ENCODE measurements at places on chromosomes 6 and 20.

- no peak for DNase-seq
These were observed 21.6 kb downstream of the CFAP61 start for GRCh38 chr20:20073801-20074371.

- peak; percentile 78 for DNase-seq
These were observed 63.5 kb downstream of the STMND1 start for GRCh38 chr6:17165383-17165782.

DNA sequence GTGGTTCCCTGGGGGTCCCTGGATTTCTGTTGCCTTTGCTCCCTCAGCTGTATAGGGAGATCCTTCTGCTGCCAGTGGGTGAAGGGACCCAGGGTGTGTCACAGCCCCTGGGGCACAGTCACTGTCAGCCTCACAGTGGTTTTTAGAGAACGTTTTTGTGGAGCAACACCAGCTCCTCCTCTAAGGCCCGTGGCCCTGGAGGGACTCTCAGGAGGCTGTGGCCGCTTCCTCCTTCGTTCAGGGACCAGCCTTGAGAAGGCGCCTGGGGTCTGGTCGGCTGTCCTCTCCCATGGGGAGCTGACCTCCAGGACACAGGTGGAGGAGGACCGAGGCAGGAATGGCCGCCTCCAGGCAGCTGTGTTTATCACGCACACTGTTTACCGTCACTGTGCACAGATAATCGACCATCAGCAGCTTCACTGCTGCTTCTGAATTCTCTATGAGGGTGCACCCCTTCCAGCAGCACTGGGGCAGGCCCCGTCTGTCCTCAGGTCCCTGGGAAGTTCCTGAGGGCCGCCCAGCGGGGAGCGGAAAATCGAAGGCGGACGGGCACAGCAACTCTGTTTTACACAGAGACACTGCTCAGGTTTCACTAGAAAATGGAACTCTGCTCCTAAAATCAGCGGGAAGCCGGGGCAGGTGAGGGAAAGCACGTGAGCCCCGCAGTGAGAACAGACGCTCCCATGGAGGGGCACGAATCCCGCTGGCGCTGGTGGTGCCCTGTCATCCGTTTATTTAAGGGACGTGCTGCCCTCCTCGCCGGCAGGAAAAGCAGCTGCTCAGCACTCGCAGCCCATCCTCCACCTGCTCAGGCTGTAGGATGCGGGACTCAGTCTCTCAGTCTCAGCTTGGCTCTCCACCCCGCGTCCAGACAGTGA lies 10.4 kb upstream of the FRMD1 start:
- DNase-seq, result no peak

GRCh38 chr6:115001731-115002350 lies 659.0 kb upstream of the HS3ST5 start:
- no peak for DNase-seq

DNA sequence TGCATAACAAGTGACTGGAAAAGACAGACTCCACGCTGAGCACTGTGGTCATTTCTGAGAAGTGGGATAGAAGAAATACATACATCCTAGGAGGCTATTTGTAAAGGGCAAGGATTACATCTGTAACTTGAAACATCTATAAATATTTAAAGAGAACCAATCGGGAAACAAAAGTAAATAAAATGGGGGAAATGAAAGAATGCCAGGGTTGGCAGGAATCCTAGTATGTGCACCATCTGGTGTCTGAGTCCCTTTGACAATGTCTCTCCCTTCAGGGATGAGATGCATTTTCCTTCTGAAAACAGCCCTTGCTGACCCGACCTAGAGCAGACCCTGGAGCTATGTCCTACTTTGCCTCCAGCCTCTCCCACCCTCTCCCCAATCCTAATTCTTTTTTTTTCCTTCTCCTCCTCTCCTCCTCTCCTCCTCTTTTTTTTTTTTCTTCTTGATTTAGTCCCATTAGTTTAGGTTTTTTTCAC lies 53.2 kb downstream of the VSTM2L start:
- DNase-seq, result no peak

GRCh38 chr6:141956046-141956761 lies 176.5 kb upstream of the GJE1 start:
- DNase-seq, result no peak

DNA sequence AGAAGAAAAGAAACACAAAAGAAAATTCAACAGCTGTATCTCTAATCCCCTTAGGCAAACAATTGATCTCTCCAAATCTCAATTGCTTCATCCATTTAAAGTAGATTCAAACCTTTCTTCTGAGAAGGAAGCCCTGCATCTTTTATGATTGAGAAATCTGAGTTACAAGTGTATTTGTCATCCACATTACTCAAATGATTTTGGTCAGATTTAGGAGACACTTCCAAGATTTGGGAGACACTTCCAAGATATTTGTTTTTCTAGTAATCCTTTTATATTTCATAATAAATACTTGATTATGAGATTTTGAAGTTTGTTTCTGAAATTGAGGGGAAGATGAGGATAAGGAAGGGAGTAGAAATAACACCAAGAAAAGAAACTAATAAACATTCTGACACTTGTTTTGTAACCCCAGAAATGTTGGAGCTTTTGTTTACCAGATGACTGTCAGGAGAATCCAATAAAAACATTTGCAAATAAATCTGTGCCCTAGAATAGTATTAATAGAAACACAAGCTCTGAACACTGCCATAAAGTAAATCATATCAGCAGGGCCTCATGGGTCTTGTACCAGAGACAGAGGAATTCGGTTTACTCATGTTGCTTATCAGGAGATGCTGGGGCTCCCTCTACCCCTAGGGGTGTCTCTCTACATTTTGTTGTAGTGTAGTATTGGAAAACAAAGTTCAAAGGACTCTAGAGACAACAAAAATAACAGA lies 314.3 kb upstream of the NT5E start:
- DNase-seq, result no peak

DNA sequence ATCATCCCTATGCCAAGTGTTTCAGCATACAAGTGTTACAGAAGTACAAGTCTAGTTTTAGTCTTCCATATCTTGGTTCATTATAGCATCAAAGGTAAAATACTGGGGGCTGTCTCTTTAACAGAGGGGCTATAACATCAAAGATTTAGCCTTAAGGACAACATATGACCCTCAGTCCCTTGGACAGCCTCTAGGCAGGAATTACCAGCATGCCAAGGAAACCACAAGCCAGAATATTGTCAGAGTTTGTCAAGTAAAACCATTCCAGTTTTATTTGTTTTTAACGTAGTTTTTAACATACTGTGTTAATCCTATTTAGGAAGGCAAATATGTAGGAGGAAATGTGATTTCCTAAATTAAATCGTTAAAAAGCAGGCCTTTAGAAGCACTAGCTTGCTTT lies 18.6 kb downstream of the ZKSCAN8 start:
- DNase-seq, result no peak

DNA sequence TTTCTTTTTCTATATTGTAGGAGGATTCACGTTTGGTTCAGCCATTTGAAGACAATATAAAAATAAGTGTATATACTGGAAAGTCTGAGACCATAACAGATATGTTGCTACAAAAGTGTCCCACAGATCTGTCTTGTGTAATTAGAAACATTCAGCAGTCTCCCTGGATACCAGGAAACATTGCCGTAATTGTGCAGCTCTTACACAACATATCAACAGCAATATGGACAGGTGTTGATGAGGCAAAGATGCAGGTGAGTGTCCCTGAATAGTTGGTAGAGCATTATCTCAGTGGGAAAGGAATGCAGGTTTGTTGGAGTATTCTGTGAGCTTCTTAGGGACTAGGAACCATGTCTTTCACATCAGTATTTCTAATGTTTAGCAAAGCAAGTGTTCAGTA lies 18.3 kb upstream of the ADGRF4 start:
- DNase-seq, result no peak

GRCh38 chr6:126701676-126702560 lies 362.0 kb downstream of the CENPW start:
- DNase-seq, result no peak

GRCh38 chr6:119012521-119012920 lies 65.9 kb downstream of the FAM184A start:
- peak; percentile 1 for DNase-seq

DNA sequence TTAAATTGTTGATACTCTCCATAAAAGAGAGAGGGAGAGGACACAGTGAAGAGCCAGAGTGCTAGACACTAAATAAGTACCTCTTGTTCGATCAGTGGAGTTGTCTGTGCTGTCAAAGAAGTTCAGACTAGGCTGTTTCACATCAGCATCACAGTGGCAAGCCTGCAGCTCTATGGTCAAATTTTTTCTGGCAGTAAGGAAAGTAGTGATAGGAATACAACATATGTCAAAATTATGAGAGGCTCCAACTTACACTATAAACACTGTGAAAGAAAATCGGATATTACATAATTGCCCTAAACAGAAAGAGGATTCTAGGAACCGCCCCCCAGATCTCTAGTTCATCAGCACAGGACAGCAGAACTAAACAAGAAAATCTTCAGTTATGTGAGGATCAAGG lies 23.1 kb downstream of the DNAH8 start:
- no peak for DNase-seq

- DNase-seq, result no peak
These were observed 137.7 kb downstream of the INSM1 start for GRCh38 chr20:20505554-20505953.

DNA sequence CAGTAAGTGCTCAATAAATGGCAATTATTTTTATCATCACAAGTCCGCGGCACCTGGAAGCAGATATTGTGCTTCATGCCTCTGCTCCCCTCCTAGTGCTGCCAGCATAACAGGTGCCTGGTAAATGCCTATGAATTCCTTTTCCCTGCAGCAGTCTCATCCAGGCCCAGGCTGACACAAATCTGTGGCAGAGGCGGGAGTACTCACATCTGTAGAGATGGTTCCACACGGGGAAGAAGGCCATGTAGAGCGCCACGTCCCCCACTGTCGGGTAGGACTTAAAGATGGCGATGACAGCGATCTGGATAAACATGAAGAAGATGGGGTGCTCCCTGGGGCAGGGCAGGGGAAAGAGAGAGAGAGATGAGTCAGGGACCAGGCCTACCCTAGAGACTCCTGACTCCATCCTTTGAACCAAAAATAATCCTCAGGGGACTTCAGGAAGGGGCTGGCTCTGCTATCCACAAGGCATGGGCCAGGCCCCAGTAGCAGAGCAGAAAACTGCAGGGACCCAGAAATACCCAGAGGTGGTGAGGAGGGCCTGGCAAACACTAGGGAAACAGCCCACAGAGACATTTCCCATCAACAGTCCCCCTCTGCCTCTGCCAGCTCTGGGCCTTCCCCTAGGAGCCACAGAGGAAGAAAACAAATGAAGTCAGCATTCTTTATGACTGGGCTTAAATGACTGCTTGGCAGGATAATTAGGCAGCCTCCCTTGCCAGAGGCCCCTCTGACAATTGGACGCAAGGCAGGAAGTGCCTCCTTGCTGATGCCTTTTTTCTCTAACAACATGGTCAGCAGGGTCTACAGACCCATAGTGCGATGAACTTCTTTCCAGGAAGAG lies 23.0 kb downstream of the MAP1LC3A start:
- peak; percentile 58 for DNase-seq

- no peak for DNase-seq
These were observed 43.3 kb downstream of the ATRN start for GRCh38 chr20:3514012-3514642.

DNA sequence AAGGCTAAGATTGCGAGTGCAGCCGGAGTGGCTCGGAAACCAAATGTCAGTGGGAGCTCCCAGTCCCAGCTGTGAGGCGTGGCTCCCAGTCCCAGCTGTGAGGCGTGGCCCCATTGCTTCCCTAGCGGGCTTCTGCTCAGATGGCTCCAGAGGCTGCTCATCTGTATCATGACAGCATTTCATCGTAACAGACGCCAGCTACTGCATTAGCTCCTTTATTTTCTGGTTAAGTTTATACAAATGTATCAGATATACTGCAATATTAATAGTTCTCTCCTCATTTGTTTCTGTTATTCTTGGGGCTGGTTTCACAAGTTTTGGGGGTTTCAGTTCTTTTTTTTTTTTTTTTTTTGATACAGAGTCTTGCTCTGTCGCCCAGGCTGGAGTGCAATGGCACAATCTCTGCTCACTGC lies 34.7 kb upstream of the TBXT start:
- no peak for DNase-seq

GRCh38 chr20:52473186-52473585 lies 281.6 kb upstream of the ZFP64 start:
- DNase-seq, result no peak

GRCh38 chr6:16184129-16184528 lies 54.3 kb upstream of the GMPR start:
- no peak for DNase-seq

DNA sequence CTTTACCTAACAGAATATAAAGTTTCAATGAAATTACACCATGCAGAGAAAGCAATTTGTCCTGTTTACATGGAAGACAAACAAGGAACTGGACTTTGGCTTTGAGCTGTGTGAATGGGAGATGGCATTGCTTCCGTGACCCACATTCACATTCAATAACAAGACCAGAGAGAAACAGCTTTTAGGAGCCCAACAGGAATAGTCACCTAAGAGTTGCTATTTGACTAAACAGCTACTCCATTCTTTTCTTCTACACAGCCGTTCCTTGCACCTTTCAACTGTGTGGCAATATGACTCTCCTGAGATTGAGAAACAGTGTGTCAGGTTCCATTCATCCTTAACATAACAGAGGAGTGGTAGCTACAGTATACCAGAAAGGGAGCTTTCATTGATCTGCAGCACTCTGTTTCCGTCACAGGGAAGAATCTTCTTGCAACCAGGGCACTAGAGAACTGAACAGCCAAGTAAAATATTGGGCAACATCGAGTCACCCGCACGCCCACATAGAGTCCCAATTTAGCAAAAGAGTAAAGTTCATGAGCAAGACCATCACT lies 355.1 kb downstream of the HAO1 start:
- no peak for DNase-seq

- DNase-seq, result no peak
These were observed 90.4 kb downstream of the BCKDHB start for GRCh38 chr6:80196906-80197305.

DNA sequence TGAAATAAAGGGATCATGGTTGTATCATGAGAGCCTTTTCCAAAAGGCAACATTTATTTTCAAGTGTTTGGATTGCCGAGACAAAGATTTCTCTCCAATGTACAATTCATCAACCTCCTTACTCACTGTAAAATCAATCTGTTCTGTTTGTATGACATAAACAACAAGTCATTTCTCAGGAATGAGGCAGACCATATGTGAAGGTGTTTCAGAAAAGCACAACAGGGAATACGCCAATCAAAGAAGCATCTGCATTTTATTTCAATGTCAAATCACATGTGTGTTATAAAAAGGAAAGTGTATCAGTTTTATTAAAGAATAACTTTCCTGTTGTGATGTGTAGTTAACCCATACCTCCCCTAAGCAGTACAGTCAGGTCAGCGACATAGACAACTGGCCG lies 653.7 kb downstream of the TFAP2A start:
- no peak for DNase-seq

GRCh38 chr6:38631186-38631783 lies 8.4 kb downstream of the BTBD9 start:
- DNase-seq, result no peak

DNA sequence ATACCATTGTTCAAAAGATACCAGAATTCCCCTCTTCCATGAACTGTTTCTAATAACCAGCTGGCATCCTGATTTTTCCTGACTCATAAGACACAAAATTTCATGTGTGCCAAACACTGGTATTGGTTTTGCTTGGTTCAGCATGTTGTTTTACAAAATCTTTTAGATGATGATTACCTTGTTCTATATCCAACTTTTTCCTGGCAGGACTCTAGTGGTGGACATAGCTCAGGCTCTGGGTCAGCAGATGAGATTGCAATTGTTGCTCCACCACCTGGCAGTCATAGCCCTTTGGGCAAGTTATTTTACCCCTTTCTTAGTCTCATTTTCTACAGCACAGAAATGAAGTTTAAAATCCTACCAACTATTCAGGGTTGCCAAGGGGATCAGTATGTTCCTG lies 6.2 kb downstream of the TRIM38 start:
- no peak for DNase-seq

GRCh38 chr6:321158-321438 lies 28.8 kb downstream of the DUSP22 start:
- no peak for DNase-seq
